ENCODE measurements at places on chromosomes 1 and 21.

GRCh38 chr1:113072141-113072756, 749 bp upstream of the LRIG2 start:
- no peak for DNase-seq

DNA sequence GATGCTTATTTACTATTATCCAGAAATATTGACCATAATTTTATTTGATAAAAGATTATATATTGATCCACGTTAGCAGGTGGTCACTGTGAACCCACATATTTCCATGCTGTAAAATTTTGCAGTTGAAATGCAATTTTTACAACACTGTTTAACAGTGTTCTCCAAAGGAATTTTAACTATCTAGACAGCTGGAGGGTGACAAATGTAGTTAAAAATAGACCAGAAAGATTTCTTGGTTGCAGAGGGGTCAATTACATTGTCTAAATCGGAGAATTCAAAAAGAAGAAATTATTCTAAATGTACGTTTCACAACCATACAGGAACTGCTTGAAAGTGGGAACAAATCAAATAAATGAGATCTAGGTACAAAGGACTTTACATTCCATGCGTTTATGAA, 625.2 kb upstream of the NCAM2 start:
- no peak for DNase-seq

- DNase-seq, result no peak
These were observed 37.0 kb downstream of the AKNAD1 start for GRCh38 chr1:108819878-108820277.

DNA sequence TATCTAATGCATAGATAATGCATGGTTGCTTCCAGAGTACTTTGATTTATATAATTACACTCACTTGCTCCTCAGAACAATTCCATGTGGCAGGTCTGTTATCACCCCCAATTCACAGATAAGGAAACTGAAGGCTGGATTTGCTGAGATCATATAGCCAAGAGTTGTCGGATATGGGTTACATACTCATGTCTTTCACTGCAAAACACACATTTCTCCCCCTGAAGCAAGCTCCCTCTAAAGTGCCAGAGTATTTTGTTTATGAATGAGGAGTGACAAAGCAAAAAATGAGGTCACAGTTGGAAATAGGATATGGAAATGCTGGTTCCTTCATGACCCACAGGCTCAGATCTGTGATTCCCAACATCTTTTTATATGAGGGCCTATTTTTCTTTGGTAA, 134.2 kb downstream of the ROR1 start:
- no peak for DNase-seq

GRCh38 chr21:41410767-41411448, 15.1 kb upstream of the MX1 start:
- no peak for DNase-seq

DNA sequence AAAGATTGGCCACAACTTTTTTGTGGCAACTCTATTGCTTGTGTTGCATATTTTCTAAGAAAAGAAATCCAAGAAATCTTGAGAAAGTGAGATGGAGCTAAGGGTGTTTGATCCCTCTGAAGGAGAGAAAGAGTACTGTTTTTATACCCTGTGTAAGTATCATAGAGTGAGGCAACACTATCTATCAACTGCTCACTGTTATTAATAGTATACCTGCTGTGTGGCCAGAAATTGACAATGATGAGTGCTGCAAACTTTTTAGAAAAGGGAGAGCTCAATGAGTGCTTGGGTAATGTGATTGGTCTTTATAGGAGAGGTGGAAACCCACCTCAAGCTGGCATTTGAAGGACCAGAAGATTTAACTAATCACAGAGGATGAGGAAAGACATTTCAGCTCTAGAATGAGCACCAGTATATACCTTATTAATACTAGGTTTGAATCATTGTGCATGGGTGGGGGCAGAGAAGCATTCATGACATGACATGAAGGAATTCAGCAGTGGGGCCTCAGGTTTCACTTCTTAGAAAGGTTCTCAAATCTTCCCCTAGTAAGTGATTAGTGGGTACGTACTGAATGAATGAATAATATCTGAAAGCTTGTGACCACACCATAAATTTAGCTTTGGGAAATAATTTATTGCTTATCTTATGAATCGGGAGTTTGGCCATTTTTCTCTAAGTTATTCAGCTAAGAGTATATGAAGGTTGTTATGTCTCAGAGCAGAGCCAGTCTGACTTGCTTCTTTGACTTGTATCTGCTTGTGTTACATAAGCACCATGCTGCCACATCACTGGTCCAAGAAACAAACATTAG, 169.2 kb upstream of the SGIP1 start:
- DNase-seq, result no peak

GRCh38 chr1:67734323-67734690, 49.3 kb downstream of the GADD45A start:
- DNase-seq, result no peak

GRCh38 chr1:20602851-20603450, 14.1 kb downstream of the CDA start:
- no peak for DNase-seq

Measured in hypothalamus (tissue), 51 donors.